ENCODE measurements at places on chromosomes 4 and X.

GRCh38 chr4:20825505-20825904 lies 125.2 kb downstream of the PACRGL start:
- DNase-seq: no peak

GRCh38 chr4:39525822-39526690 lies 1.2 kb downstream of the UGDH start:
- no peak for DNase-seq

DNA sequence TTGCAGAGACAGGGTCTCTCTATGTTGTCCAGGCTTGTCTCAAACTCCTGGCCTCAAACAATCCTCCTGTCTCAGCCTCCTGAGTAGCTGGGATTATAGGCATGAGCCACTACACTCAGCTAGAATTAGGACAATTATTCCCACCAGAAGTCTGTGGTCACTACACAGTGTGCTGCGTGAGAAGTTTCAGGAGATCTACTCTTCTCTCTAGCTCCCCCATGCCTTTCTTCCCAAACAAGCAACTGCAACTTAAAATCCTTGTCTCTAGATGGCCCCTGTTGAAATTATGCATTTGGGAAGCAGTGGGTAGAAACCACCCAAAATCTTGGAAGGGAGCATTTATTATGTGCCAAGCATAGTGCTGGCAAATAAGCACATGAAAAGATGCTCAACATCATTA lies 21.1 kb upstream of the MAP7D3 start:
- no peak for DNase-seq

- DNase-seq: no peak
These were observed 13.2 kb downstream of the DOK7 start for GRCh38 chr4:3476341-3476747.

DNA sequence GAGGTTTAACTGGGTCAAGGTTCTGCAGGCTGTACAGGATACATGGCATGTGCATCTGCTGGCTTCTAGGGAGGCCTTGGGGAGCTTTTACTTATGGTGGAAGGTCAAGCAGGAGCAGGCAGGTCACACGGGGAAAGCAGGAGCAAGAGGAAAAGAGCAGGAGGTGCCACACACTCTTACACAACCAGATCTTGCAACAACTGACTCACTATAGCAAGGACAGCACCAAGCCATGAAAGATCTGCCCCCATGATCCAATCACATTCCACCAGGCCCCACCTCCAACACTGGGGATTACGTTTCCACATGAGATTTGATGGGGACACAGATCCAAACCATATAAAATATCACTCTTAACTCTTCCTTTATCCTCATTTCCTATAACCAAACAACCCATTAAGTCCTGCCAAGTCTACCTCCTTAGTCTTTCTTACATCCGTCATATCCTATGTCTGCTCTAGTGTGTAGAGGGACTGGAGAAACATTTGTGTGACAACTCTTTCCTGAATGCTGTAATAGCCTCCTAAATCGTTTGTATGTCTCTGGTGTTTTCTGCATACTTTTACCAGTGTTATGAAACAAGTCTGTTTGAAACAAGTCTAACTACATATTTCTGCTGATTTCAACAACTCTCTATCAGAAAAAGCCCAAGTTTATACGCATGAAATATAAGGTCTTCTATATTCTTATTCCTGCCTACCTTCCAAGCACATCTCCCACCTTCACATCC lies 8.3 kb upstream of the RAP2C start:
- DNase-seq: no peak

- peak; percentile 23 for DNase-seq
These were observed 42.0 kb downstream of the TEC start for GRCh38 chr4:48227662-48228061.
